ENCODE measurements at places on chromosomes 3 and 15.

GRCh38 chr3:167650459-167650858 is 3.3 kb downstream of the WDR49 start:
- no peak for DNase-seq

DNA sequence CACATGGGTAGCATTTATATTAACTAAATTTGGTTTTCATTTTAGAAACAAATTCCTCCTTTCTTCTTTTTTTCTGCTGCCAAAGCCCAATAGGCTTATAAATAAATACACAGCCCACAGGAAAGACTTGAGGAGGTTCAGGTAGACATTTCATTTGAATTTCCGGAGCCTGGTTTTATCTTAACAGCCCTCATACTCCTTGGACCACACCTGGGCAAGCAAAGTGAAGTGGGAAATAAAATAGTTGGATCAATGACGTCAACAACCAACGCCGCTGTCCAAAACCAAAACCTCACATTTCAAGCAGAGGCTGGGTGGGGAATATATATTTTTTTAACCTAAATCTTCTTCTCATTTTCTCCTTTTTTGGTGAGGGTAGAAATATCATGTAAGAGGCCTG is 53.2 kb downstream of the RFTN1 start:
- no peak for DNase-seq

- no peak for DNase-seq
Observed at GRCh38 chr3:20235796-20236195, 49.8 kb upstream of the SGO1 start.

DNA sequence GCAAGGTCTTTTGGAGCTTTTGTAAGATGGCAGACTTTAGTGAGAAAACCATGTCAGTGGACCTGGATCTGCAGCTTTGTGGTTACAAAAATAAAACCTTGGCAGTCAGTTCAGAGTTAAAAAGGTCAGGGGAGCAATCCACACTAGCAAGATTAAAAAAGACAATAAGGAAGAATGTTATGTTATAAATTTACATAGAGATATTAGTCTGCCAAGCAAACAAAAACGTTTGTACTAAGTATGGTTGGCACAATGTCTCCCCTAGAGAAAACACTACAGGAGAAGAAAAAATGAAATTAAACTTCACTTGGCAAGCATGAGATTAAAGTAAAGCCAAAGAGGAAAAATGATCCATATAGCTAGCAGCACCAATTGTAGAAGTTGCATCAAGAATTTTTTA is 205.0 kb downstream of the LSAMP start:
- no peak for DNase-seq

DNA sequence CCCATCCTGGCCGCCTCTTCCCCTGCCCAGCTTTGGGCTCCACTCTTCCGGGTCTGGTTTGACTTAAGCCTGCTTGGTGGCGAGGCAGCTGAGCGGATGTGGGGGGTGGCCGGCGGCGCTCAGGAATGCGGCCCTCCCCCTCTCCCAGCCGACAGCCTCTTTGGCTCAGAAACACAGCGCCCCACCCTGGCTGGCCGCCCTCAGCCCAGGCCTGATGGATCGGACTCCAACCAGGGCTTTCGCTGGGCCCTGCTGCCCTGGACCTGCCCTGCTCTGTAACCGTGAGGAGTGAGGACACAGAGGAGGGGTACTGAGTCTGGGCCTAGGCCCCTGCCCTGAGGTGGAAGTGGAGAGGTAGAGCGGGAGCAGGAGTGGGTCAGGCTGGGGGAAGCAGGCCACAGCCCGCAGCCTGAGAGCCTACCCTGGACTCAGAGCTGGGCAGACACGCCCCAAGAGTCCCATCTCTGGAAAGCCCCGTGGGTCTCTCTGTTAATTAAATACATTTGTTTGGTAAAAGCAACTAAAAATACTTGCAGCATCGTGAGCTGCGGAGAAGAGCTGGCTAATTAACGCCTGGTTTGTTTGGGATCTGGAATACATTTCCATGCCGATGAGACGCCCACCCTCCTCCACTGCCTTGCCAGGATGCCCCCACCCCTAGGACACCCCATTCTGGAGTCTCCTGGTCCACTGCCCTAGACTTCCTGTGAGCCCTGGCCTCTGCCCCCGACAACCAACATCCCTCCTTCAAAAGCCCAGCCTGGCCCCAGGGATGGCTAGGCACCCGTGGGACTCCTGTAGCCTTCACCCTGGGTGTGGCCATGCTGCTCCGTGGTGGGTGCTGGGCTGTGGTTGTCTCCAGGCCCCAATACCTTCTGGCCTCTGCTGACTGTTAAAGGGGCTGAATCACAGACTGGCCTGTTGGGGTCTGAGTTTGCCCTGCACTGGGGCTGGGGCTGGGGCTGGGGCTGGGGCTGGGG is 19.6 kb downstream of the PLXNA1 start:
- no peak for DNase-seq

DNA sequence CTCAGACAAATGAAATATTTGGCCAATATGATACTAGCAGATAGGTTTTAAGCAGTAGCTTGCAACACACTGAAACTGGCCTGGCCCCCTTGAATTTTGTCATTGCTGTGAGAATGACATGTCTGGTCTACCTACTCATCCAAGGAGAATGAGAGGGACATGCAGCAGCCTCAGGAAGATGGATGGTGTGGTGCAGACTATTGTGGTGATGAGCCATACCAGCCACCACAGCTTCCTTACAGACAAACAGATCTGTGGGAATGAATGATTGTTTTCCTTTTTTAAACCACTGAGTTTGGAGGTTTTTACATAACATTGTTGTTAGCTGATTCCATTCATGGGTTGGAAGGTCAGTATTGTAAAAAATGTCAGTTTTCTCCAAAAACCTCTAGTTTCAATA is 133.7 kb upstream of the POU1F1 start:
- no peak for DNase-seq

DNA sequence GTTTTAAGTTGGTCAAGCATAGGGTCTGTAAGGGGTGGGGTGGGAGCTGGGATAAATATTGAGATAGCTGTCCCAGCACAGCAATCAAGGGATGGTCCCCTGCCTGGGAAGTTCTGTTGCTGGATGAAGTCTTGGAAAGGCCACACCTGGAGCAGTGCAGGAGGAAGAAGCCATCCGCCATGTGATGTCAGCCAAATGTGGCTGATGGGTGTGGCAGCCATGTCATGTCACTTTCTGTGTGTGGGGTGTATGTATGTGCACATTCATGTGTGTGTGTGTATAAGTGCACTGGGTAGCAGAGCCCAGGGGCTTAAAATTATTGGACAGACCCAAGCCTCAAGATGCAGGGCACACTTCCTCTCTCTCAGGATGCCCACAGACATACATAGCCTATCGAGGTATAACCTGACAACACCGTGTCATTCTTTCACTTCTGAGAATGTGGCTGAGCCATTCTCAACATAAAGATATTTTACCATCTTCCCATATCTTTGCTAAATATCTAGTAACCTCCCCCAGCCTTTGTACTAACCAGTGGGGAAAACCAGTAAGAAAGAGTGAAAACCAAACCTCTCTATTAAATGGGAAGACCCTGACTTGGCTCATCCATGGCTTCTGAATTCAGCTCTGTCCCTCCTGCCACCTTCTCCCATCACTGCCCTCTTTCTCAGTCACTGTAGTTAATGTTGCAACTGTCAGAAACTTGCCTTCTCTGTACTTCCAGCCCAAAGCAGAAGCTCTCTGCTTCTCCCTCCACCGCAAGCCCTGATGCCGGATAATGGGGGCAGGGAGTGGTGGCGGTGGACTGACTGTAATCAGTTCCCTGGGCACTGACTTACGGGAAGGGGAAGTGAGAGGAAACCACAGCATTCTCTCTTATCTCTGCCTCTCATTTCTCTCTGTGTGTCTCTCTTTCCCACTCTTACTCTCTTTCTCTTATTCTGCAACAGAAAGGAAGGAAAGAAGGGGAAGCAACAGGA is 11.2 kb downstream of the TNFSF10 start:
- no peak for DNase-seq

DNA sequence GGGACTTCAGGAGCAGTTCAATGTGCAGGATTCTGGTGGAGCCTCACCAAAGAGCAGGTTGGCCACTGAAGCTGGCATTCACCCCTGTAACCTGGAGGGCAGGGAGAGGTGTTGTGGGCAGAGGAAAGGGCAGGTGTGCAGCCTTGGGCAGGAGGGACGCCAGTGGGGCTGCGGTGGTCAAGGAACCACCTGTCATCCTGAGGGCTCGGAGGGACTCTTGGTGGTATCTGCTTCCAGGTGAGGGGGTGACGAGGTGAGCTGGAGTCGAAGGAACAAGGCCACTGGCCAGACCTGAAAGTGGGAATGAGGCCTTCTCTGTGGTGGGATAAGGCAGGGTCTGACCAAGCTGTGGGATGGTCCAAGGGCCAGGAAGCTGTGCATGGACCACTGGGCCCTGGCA is 269.5 kb downstream of the PLCL2 start:
- no peak for DNase-seq

DNA sequence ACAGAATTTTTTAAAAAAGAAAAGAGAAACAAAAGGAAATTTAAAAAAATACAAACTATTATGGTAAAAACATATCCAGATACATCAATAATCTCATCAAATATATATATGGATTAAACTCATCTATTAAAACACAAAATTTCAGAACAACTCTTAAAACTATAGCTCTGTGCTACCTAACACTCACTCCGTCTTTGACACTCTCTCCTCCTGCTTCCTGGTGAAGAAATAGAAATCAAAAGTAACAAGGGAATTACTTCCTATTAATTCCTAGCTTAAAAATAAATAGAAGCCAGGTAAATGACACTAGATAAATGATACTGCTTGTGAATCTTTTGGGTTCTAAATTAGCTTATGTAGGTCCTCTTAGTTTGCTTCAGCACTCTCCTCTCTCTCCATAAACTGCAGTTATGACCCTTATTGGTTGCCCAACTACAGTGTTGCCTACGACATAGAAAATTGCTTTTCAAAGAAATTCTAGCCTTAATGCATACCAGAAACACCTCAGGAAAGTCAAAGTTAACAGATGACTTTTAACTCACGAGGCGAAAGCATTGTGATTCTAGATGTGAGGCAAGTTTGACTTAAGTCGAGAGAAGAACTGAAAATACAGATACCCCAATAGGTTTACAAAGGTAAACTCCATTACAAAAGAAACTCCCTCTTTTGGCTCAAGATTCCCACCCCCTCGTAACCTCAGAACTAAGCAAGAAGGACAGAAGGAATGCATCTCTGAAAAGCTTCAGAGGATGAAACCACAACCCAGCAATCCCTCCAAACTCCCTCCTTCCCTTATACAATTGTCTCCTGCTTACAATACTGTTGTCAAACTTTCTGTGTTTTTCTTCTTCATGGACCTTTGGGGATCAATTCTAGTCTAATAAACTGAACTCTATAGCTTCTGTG is 394.7 kb downstream of the FGF12 start:
- no peak for DNase-seq

Data from NCI-H1694 treated with DMSO at 0.1 percent for 48 hours (cell line).